ENCODE measurements at places on chromosomes 3 and 15. TPM values are rescaled to one million over a fixed set of nuclear protein-coding genes. Genes with fewer than 3 reads are reported as not detected.

DNA sequence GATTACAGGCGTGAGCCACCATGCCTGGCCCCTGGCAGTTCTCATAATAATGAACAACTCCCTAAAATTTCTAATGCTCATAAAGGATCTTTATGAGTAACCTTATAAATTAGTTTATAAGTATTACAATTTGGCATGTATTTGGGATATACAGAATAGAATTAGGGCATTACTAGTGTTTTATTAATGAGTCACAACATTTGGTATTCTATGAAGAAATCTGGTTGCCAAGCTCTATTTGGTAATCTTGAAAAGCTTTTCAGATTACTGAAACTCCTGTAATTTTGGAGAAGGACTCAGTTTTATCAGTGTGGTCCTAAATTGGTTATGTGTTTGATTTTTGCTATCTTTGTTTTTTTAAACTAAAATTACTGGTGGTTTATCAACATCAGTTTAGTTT, 45.8 kb downstream of the TM6SF1 start:
- H3K36me3 ChIP-seq = peaks cover 32% of the 10 kb centered on the region
- H3K27ac ChIP-seq = no peak overlapping the region
- no peaks in the 10 kb centered on the region for H3K4me1 ChIP-seq
- no peak for DNase-seq
- no peaks in the 10 kb centered on the region for H3K27me3 ChIP-seq

DNA sequence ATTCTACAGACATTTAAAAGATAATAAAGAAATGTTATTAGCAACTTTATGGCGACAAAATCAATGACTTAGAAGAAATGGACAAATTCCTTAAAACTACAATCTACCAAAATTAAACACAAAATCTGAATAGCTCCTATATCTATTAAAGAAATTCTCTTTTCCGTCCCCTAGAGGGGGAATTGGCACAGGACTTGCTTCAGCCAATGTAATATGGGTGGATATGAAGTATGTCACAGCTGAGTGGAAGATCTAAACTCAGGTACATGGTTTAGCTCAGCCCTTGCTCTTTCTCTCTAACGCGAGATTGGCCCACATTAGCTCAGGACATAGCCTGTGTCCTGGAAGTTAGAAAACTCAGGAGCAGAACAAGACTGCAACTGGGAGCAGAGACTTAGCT, 79.3 kb downstream of the DNAH12 start:
- no peak for DNase-seq
- H3K27ac ChIP-seq = no peak overlapping the region
- H3K4me3 ChIP-seq = no peak overlapping the region
- no peaks in the 10 kb centered on the region for H3K36me3 ChIP-seq
- H3K4me1 ChIP-seq = no peaks in the 10 kb centered on the region

- no peak for DNase-seq
- H3K4me3 ChIP-seq = no peak overlapping the region
- H3K4me1 ChIP-seq = peaks cover 24% of the 10 kb centered on the region
- H3K27ac ChIP-seq = no peak overlapping the region
- no peaks in the 10 kb centered on the region for H3K36me3 ChIP-seq
These were observed 79.3 kb upstream of the SNRPA1 start for GRCh38 chr15:101374326-101374725.

GRCh38 chr15:73153024-73153423, 100.8 kb downstream of the NEO1 start:
- H3K4me3 ChIP-seq = no peak overlapping the region
- no peak overlapping the region for H3K27ac ChIP-seq
- H3K4me1 ChIP-seq = no peaks in the 10 kb centered on the region
- H3K36me3 ChIP-seq = peaks cover 4% of the 10 kb centered on the region
- H3K27me3 ChIP-seq = no peaks in the 10 kb centered on the region

STRIT1 gene
- total RNA-seq = not detected

CHRD gene
- total RNA-seq = 6.8 TPM

PCSK6 gene
- total RNA-seq = 2.2 TPM

All from neural progenitor cell (in vitro differentiated cells).